Thoracic aorta (tissue), 2 donors: ENCODE measurements at places on chromosomes 13 and 19. TPM values are rescaled to one million over a fixed set of nuclear protein-coding genes. Genes with fewer than 3 reads are reported as not detected.

Gene SIAH3
- not detected for total RNA-seq

DNA sequence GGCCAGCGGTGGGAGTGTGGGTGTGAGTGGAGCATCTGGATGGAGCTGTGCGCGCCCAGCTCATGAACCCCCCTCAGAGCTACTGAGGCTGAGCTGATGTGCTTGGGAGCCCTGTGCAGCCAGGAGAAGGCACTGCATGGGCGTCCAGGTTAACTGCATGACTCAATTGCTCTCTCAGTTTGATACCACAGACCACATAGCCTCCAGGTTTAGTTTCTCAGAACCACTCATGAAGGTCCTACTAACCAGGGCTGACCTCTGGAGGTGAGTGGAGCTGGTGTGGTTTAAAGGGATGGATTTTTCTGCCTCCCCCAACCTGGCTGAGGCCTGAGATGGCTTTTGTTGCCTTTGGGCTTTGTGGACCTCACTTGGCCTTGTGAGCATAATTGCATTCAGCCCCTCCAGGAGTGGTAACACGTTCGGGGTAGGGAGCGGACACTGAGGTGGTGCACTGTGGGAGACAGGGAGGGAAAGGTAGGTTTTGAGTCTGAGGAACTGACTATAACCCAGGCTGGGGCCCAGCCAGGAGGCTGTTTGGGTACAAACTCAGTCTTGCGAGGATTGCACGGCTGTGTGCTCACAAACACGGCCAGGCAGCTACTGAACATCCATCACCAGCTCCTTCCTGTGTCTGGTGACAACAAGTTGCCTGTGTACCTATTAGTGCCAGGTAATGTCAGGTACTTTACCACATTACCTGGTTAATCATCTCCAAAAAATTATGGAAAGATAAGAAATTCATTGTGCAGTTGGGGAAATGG lies 97.5 kb downstream of the RGCC start:
- no peaks in the 10 kb centered on the region for H3K4me1 ChIP-seq
- no peak overlapping the region for H3K4me3 ChIP-seq
- H3K27me3 ChIP-seq, result no peaks in the 10 kb centered on the region
- H3K36me3 ChIP-seq, result no peaks in the 10 kb centered on the region
- no peak overlapping the region for H3K27ac ChIP-seq

Gene RNF225
- not detected for total RNA-seq

Gene ZNF491
- 3.9 TPM for total RNA-seq

DNA sequence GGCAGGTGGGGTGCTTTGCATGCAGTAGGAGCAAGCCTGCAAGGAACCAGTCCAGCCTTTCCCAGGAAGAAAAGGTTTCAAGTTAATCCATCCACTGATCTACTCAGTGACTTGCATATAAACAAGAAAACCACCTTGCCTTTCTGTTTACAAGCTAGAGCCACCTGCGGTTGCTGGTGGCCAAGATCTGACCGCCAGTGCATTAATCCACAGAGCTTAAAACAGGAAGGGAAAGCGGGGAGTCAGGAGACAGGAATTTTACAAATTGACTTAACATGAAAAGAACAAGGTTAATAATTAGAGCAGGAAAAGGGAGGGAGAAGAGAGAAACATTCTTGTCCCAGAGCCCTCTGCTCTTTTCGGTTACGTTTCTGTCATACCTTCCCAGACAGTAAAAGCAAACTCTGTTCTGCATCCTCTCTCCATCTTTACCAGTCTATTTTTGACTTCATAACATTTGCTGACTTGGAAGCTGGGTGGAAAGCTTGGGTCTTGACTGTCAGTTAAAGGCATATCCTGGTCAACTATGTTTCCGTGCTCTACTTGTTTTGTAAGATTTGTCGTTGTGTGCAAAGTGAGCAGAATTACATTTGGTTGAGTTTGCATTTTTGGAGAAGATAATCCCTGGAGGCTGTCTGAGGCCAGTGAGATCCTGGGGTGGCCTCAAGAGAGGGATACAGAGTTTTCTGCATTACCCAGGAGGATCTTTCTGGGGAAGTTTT lies 760.6 kb downstream of the EFNB2 start:
- no peak overlapping the region for H3K27ac ChIP-seq
- no peaks in the 10 kb centered on the region for H3K36me3 ChIP-seq
- peaks cover 12% of the 10 kb centered on the region for H3K4me1 ChIP-seq
- H3K4me3 ChIP-seq, result no peak overlapping the region

Gene FAM216B
- not detected for total RNA-seq

- H3K4me1 ChIP-seq, result no peaks in the 10 kb centered on the region
- H3K4me3 ChIP-seq, result no peak overlapping the region
- H3K27ac ChIP-seq, result no peak overlapping the region
- H3K36me3 ChIP-seq, result no peaks in the 10 kb centered on the region
Observed at GRCh38 chr19:438416-438958, 22.3 kb downstream of the SHC2 start.

Gene DCT
- total RNA-seq, result 0.27 TPM

Gene KCNK6
- 34.3 TPM for total RNA-seq

DNA sequence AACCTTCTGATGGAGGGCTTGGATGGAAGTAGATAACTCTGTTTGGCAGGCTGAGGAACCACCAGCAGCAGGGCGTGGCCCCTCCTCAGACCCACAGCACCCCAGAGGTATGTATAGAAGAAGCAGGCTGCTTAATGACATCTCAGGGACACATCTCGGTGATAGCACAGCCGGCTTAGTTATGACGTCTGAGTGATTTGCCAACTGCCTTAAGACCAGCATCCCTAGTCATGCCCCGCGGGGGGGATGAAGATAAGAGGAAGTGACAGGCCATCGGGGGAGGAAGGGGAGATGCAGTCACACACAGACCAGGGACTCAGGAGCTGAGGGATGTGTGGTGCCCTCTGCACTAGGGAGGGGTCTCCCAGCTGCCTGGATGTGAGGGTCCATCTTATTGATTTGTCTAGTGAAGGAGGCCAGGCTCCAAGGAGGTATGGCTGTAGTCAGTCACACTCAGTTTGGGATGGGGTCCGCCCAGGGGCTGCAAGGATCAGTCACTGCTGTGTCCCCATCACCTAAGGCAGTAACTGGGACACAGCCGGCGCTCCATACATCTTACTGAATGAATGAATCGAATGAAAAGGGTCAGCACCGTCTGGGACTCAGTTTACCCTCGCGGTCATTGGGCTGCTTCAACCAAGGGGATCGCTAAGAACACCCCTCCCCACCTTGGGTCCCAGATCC lies 19.2 kb upstream of the ERCC1 start:
- peaks cover 16% of the 10 kb centered on the region for H3K4me1 ChIP-seq
- DNase-seq, result no peak
- peak overlapping the region; percentile 97 for H3K27ac ChIP-seq
- H3K36me3 ChIP-seq, result no peaks in the 10 kb centered on the region
- H3K27me3 ChIP-seq, result no peaks in the 10 kb centered on the region

DNA sequence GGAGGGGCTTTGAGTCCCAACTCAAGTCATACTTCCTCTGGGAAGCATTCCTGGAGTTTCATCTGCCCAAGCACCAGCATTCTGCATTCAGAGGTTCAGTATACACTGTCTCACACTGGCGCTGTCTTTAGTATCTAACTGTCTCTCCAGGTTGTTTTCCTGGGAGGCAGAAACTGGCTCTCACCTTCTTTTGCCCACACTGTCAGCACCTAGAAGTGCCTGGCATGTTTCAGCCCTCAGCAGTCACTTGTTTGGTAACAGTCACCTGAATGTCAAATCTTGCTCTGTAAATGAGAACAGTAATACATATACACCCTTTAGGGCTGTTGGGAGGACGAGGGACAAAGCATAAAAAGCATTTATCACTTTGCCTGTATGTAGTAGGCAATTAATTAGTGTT lies 339.6 kb downstream of the UQCRFS1 start:
- no peaks in the 10 kb centered on the region for H3K27me3 ChIP-seq
- H3K27ac ChIP-seq, result no peak overlapping the region
- H3K36me3 ChIP-seq, result no peaks in the 10 kb centered on the region
- no peak overlapping the region for H3K4me3 ChIP-seq
- no peak for DNase-seq

Gene DNAJC15
- 7.6 TPM for total RNA-seq

Gene C1QTNF9
- total RNA-seq, result not detected

Gene SGCG
- total RNA-seq, result 2.0 TPM

GRCh38 chr19:35404879-35405622 lies 34.2 kb downstream of the GPR42 start:
- H3K36me3 ChIP-seq, result no peaks in the 10 kb centered on the region
- no peak overlapping the region for H3K4me3 ChIP-seq
- no peaks in the 10 kb centered on the region for H3K4me1 ChIP-seq
- H3K27ac ChIP-seq, result no peak overlapping the region
- no peaks in the 10 kb centered on the region for H3K27me3 ChIP-seq

Gene CACNG8
- not detected for total RNA-seq

GRCh38 chr19:50053119-50053518 lies 27.3 kb downstream of the ZNF473 start:
- H3K27ac ChIP-seq, result no peak overlapping the region
- H3K36me3 ChIP-seq, result no peaks in the 10 kb centered on the region
- peaks cover 6% of the 10 kb centered on the region for H3K4me1 ChIP-seq
- DNase-seq, result no peak
- no peaks in the 10 kb centered on the region for H3K27me3 ChIP-seq

DNA sequence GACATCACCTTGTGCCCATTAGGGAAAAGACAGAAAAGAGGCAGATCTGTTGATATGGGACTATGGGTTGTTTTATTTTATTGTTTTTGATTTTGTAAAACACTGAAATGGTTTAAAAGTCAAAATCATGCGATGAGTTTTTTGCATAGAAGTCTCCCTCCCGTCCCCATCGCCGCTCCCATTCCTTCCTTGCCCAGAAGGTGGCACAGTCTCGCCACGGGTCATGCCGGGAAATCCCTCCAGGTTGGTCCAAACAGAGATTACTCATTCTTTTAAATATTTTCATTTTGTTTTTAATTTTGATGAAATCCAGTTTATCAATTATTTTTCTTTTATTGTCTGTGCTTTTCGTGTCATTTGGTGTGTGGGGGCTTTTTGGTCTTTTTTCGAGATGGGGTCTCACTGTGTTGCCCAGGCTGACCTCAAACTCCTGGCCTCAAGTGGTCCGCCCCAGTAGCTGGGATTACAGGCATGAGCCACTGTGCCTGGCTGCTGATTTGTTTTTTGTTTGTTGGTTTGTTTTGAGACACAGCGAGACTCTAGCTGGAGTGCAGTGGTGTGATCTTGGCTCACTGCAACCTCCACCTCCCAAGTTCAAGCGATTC lies 9.2 kb downstream of the PGPEP1 start:
- no peak overlapping the region for H3K27ac ChIP-seq
- H3K4me3 ChIP-seq, result no peak overlapping the region
- H3K27me3 ChIP-seq, result no peaks in the 10 kb centered on the region
- no peaks in the 10 kb centered on the region for H3K4me1 ChIP-seq
- no peaks in the 10 kb centered on the region for H3K36me3 ChIP-seq

- no peak for DNase-seq
- H3K36me3 ChIP-seq, result no peaks in the 10 kb centered on the region
- no peak overlapping the region for H3K27ac ChIP-seq
- no peaks in the 10 kb centered on the region for H3K27me3 ChIP-seq
Observed at GRCh38 chr13:76123548-76123947, 487.4 kb downstream of the LMO7 start.

Gene KIR3DL1
- total RNA-seq, result not detected

DNA sequence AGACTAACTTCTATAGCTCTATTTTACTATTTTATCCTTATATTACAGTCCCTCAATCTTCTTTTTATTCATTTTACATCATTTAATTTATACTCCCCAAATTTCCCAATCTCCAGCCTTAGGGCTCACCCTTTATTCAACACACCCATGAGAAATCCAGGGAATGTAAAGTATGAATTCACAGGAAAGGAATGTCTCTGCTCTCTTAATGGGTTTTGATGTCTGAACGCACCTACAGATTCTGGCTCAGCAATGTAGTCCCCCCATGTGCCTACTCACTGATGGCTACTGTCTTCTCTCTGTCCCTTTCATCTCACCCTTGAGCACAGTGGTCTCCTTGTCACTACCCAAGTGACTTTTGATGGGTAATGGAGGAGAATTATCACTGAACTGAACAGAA lies 32.8 kb downstream of the TNFSF13B start:
- no peaks in the 10 kb centered on the region for H3K36me3 ChIP-seq
- H3K4me3 ChIP-seq, result no peak overlapping the region
- no peak for DNase-seq
- no peaks in the 10 kb centered on the region for H3K4me1 ChIP-seq
- H3K27me3 ChIP-seq, result no peaks in the 10 kb centered on the region

DNA sequence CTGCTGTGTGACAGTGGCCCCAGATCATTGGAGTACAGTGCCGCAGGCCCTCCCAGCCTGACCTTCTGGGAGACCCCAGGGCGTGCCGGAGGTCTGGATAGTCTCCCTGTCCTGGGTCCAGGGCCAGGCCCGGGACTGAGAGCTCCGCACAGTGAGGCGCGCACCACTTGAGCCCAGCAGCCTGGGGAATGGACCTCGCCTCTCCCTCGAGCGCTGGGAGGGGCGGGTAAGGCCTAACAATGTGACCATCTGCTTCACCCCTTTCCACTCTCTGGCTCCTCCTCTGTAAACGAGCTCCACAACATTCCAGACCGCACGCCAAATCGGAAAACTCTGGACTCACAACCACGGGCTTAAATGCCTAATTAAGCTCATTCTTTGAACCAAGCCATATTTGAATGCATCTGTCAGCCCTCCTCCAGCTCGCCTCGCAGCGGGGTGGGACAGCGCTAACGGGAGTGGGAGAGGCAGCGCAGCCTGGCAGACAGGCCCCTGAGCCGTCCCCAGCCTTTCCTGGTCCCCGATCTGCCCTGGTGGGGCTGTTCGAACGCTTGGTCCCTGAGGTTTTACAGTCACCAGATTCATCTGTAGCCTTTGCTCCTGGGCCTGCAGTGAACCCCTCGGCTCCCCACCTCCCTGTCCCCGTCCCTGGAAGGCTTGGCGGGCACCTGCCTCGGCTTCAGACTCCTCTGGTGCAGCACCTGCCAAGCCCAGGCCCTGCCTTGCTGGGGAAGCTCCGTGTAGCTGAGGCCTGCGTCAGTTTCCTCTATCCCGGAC lies 120.7 kb upstream of the VSTM2B start:
- no peaks in the 10 kb centered on the region for H3K36me3 ChIP-seq
- no peak for DNase-seq
